SW480 (cell line): ENCODE measurements at places on chromosomes 1 and 21.
A peak's percentile ranks its signal among the peaks of the same experiment; 100 is the strongest.

- no peak for DNase-seq
These were observed 43.8 kb downstream of the SLX9 start for GRCh38 chr21:44983421-44984206.

- no peak for DNase-seq
These were observed 71.3 kb upstream of the KIAA1614 start for GRCh38 chr1:180841415-180841814.

DNA sequence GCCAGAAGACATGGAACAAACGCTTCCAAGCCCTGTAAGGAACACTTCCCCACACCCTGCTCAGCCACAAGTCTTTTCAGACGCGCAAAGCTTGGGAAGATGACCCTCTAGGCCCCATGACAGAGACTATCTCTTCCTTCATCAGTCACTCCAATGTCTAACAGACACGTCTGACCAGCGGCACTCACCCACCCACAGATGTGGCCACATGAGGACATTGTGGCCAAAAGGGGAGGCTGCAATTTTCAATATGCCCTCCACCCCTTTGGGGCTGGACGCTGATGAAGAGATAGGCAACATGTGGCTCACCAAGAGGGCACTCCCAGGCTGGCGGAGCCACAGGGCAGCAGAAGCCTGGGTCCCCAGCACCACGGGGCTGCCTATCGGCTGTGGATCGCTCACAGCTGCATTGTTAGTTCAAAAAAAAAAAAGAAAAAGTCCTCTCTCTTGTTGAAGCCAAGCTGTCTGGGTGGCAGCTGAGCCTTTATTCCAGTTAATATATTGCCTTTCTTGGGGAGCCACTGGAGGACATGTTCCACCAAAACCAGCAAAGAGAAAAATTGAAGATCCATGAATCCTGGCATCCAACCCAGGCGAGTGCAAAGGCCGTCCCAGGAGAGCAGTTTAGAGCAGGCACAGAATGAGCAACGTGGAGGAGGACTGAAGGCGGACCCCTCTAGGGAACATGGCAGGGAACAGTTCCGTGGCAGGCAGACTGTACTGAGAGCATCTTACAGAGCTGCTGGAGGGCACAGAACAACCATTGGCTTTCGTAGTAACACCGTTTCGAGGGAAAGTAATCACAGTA lies 52.7 kb upstream of the GPR153 start:
- DNase-seq: no peak

DNA sequence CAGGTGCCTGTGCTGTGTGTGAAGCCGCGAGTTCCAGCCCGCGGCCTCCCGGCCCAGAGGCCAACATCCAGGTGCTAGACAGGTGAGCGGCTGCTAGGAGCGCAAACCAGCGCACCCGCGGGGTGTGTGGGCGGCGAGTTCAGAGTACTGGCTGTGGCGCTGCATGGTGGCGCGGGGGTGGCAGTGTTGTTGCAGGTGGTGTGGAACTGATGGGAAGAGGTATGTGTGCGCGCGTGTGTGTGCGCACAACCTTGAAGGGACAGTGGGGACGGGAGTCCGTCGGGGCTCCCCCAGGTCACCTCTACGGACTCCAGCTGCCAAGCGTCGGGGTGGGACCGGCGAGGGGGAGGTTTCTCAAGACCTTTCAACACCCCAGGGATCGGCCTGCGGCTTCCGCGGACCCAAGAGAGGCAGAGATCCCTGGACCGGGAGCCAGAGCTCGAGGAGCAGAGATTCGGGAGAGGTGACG lies 433 bp upstream of the DMBX1 start:
- peak; percentile 56 for DNase-seq

GRCh38 chr21:46406001-46406400 lies 52.7 kb upstream of the DIP2A start:
- no peak for DNase-seq

GRCh38 chr1:244759158-244759557 lies 76.3 kb upstream of the COX20 start:
- no peak for DNase-seq

- no peak for DNase-seq
These were observed 56.4 kb upstream of the SIPA1L2 start for GRCh38 chr1:232686346-232686745.

DNA sequence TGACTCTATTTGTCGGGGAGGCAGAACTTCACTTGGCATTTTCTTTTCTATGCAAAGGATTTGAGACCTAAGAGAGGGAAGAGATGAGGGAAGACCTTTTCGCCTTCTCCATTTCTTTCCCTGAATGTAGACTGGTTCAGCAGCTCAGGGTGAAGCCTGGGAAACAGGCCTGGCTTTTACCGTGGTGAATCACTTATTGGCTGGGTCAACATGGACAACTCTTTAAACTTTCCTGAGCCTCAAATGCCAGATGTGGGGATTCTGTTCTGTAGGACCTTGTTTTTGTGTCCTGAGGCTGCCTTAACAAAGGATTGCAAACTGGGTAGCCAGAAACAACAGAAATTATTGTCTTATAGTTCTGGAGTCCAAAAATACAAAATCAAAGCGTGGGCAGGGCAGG lies 455.8 kb upstream of the VAMP3 start:
- no peak for DNase-seq

DNA sequence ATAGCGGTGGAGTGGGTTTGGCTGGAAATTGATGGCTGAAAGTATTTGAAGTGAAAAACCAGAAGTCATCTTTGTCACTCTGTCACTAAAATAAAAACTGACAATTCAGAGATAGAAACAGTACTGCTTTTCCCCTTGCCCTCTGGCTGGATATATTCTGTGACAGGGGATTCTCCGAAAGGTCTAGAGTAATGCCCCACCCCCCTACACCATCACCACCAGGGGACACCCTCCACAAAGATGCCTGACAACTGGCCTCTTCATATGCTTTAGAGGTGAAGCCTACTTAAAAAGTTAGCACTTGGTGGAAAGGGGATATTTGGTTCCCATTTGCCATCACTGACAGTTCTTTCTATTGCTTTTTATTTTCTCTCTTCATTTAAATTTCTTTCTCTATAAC lies 73.5 kb downstream of the SGIP1 start:
- DNase-seq: no peak
